ENCODE measurements at places on chromosomes 3 and 15.

- no peak for DNase-seq
Observed at GRCh38 chr15:81098861-81099651, 35.0 kb upstream of the CFAP161 start.

DNA sequence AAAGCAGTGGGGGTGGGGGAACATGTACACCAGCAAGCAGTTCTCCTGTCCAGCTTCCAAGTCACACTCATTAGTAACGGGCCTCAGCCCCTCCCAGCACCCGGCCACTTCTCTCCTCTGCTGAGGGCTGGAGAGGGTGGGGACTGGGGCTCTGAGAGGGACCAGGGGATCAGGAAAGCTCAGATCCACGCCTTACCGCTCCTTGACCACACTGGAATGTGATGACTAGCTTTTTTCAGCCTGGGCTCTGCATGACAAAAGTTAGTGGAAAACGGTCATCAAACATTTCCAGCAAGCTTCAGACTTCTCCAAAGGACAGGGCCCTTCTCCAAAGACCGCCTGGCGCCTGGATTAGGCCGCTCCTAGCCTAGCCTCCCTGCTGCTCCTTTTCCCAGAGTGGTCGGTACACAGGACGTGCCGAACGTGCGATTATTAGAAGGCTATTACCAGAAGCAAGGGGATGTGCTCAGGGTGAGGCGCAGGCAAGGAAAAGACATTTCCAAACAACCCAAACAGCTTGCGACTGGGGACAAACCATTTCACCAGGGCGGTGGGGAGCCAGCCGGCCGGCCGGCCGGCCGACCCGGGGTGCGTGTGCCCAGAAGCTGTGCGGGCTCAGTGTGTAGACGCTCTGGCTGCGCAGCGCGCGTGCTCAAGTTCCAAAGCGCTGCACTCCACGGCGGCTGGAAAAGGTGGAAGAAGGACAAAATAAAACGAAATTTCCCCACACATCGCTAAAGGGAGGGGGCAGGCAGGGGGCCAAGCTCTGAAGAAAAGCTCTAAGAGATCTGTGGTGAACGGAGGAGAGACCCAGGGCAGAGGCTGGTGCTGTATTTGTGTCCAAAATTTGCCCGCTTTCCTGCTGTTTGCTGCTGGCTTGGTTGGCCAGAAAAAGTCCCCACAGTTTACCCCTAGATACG is 51.0 kb upstream of the SSR3 start:
- DNase-seq, result no peak

- DNase-seq, result no peak
Observed at GRCh38 chr15:78797951-78798350, 13.3 kb downstream of the ADAMTS7 start.

DNA sequence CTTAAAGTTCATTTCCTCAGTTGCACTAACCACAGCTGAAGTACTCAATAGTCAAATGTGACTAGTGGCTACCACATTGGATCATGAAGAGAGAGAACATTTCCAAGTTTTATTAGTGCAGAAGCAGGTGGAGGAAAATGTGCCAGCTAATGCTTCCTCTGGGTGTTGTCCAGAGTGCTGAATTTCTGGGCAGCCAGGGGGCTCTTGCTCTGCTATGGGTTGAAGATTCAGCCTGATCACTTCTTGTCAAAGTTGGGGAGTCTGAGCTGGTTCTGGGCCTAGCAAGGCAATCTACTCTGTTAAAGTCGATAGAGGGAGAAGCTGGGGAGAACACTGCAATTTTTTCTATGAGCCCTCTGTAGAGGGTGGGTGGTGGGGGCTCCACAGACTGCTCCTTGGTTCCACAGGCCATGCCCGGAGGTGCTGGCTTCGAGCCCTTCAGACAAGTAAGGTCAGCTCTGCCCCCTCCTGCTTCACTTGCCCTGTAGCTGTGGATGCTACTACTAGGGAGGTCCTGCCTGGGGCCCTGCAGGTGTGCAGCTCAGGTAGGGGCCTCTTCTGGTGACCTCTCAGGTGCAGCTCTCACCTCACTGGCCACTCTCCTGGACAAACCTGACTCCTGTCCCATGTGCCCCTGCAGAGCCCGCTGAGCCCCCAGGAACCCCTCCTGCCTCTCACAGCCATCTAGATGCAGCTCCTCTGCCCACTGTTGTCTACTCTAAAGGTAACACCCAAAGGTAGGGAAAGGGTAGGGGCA is 8.2 kb downstream of the ALG3 start:
- no peak for DNase-seq

DNA sequence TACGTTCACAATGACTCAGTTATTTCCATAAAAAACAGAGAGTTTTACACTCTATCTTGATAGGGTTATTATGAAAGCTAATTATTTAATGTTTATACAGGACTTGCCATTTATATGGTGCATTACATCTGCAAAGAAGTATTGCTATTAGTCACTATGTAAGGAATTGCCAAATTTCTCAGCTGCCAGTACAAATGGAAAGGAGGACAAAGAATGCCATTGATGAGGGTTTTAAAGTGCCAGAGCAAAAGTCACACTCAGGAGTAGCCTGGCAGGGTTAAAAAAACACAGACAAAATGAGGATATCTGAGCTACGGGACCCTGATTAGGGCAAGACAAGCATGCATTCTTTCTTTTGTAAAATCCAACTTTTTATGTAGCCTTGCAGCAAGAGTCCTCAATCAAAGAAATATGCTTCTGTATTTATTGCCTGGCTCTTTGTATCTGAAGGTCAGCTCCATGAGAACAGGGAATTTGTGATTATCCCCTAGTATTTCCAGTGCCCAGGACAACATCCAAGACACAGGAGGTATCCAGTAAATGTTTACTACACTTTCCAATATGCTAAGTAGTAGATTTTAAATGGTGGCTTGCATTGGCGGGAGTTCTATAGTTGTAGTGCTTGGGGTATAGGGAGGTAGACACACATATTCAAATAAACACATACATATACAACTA is 1013.6 kb downstream of the ROBO1 start:
- no peak for DNase-seq

- peak; percentile 45 for DNase-seq
Observed at GRCh38 chr3:139353920-139354556, 10.2 kb downstream of the MRPS22 start.

Data from NCI-H524 treated with DMSO at 0.1 percent for 48 hours (cell line).